ENCODE measurements at places on chromosomes 5 and 9. TPM values are rescaled to one million over a fixed set of nuclear protein-coding genes. Genes with fewer than 3 reads are reported as not detected.

- no peak overlapping the region for H3K27ac ChIP-seq
- H3K27me3 ChIP-seq, result no peaks in the 10 kb centered on the region
- no peak for DNase-seq
- H3K4me3 ChIP-seq, result no peak overlapping the region
These were observed 866.4 kb upstream of the C9orf72 start for GRCh38 chr9:28439688-28440087.

PCDHA10 gene
- total RNA-seq, result not detected

NDOR1 gene
- total RNA-seq, result 29.5 TPM

- H3K27ac ChIP-seq, result no peak overlapping the region
- H3K4me3 ChIP-seq, result no peak overlapping the region
- no peak for DNase-seq
- H3K4me1 ChIP-seq, result no peaks in the 10 kb centered on the region
These were observed 26.9 kb upstream of the CORO2A start for GRCh38 chr9:98219364-98219716.

Data from activated CD8-positive, alpha-beta T cell treated with anti-CD3 and anti-CD28 coated beads for 36 hours (primary cell).